ENCODE measurements at places on chromosomes 4 and X.

DNA sequence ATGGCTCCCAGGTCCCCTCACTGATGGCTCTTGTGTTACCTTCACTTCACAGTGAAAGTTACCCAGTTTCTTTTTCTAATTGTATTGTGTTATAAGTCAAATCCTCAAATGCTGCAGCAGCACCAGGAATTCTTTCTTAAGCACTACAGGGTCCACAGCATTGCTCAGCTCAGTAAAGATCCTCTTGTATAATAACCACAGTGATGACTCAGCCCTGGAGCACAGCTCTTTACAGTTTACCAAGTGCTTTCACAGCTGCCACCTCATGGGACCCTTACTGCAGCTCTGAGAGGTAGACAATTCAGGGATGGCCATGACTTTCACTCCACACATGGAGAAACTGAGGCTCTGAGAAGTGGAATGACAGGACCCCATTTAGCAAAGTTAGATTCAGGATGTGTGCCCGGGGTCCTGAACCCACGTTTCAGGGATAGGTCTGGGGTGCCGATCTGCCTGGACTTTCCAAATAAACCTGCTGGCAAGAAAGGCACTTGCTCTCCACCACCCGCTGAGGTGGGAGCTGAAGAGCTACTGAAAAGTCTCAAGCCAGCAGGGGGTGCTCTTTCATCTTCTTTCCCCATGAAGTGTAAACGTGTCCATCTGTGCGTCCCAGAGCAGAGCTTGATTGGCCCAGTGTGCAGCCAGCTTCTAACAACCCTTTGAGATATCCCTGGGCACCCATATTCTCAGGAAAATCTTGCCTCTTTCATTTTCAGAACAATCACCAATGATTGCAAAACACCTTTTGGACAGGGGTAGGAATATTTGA, 35.7 kb upstream of the GABRQ start:
- DNase-seq = no peak

DNA sequence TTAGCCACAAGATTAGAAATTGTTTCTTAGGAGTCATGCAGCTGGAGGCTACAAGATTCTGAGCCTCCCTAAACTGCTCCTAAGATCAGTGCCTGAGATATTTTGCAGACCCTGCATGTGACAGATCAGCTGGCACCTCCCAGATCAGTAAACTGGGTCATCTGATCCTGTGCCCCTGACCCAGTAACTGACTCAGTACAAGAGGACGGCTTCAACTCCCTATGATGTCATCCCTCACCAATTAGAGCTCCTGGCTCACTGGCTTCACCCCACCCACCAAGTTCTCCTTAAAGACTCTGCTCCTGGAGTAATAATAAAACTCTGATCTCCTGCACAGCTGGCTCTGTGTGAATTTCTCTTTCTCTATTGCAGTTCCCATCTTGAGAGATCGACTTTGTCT, 45.4 kb upstream of the PNPLA4 start:
- no peak for DNase-seq

DNA sequence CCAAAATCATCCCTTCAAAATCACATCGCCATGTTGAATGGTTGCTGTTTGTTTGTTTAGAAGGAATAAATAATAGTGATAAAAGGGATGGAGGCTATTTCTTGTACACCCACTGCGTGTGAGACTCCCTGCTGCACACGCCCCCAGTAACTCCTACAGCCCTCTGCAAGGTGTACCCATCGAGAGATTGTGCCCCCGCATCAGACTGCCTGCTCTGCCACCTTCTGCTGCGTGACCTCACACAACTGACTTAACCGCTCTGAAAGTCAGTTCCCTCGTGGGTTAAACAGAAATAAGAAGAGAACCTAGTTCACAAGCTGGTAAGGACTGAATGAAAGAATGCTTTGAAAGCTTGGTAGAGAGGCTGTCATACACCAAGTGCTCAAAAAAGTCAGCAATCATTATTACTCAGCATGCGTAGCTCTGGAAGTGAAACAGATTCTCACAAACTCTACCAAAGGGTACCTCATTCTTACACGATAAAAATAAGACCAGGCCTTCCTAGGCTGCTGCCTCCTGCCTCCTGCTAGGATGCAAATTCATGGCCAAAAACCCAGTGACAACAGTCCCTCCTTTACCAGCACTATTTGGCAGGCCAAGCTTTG, 147.1 kb downstream of the CPEB2 start:
- DNase-seq = no peak

DNA sequence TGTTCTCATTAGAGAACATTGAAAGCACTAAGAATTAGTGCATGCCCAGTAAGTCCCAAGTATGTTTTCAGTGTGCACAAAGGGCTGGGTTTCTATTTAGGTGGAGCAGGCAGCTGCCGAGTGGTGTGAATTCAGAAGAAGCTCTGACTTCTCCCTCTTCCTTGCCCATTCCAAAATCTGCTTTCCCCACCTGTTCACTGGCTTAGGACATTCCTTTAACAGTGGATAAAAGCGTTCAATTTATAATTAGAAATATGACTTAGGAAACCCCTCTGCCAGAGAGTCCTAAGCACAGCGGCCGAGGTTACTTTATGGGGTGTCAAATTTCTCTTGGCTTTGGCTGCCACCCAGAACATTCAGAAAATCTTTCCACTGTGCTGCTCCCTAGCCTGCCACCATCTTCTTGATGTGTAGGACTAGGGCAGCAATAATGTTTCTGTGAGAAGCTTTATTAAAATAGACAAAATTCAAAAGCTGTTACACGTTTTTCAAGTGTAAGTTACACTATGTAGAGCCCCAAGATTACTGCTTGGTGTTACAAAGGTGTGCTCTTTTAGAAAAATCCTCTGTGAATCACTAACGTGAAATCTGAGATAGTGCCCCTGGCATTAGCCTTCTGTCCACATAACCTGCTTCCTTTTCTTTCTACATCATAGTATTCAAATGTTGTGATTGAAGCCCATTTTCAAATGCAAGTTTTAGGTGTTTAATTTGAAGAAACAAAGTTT, 191.6 kb upstream of the ANKRD50 start:
- DNase-seq = no peak

- DNase-seq = no peak
These were observed 344.2 kb downstream of the MAPK10 start for GRCh38 chr4:86015412-86016350.

GRCh38 chr4:85577307-85577706, 102.4 kb downstream of the ARHGAP24 start:
- DNase-seq = no peak

GRCh38 chrX:18574591-18574990, 97.3 kb downstream of the RS1 start:
- no peak for DNase-seq

Measured in CD4-positive, alpha-beta T cell (primary cell).